ENCODE measurements at places on chromosomes 2 and 18. TPM values are rescaled to one million over a fixed set of nuclear protein-coding genes. Genes with fewer than 3 reads are reported as not detected.

- H3K27ac ChIP-seq = no peak overlapping the region
- H3K4me3 ChIP-seq = no peak overlapping the region
- DNase-seq = no peak
- no peaks in the 10 kb centered on the region for H3K36me3 ChIP-seq
- H3K27me3 ChIP-seq = no peaks in the 10 kb centered on the region
Measured at GRCh38 chr2:110815938-110816337, 83.6 kb downstream of the ACOXL start.

DNA sequence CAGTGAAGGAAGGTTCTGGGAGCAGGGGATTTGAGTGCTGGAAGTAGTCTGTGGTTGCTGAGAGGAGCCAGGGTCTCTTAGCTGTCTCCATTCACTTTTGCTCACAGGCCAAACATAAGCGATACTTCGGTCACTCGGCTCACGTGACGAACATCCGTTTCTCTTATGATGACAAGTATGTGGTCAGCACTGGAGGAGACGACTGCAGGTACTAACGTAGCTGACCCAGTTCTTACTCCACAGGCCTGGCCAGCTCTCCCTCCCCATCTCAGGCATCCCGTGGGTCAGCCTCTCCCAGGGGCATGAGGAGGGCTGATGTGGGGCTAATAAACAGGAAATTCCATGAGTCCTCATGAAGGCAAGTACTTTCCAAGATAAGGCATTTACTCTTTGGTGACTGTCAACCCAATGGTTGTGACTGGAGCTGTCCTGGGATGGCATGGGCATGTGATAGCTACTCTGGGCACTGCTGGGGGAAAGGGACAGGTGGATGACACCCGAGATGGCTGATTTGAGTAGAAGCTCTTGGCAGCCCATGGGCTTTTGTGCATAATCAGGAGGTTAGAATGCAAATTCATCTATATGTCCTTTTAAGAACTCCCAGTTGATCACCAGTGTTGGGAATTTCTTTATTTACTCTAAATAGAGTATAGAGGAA lies 81.6 kb downstream of the RTN4 start:
- H3K27me3 ChIP-seq = no peaks in the 10 kb centered on the region
- H3K27ac ChIP-seq = no peak overlapping the region
- peaks cover 15% of the 10 kb centered on the region for H3K4me1 ChIP-seq
- DNase-seq = no peak
- H3K36me3 ChIP-seq = peaks cover 35% of the 10 kb centered on the region

BCL11A gene
- 9.7 TPM for total RNA-seq

GRCh38 chr2:165647409-165647808 lies 146.6 kb downstream of the GALNT3 start:
- H3K36me3 ChIP-seq = no peaks in the 10 kb centered on the region
- no peak for DNase-seq
- H3K27me3 ChIP-seq = no peaks in the 10 kb centered on the region
- H3K4me3 ChIP-seq = no peak overlapping the region
- no peaks in the 10 kb centered on the region for H3K4me1 ChIP-seq
- H3K27ac ChIP-seq = no peak overlapping the region

KYNU gene
- 30.6 TPM for total RNA-seq

DNA sequence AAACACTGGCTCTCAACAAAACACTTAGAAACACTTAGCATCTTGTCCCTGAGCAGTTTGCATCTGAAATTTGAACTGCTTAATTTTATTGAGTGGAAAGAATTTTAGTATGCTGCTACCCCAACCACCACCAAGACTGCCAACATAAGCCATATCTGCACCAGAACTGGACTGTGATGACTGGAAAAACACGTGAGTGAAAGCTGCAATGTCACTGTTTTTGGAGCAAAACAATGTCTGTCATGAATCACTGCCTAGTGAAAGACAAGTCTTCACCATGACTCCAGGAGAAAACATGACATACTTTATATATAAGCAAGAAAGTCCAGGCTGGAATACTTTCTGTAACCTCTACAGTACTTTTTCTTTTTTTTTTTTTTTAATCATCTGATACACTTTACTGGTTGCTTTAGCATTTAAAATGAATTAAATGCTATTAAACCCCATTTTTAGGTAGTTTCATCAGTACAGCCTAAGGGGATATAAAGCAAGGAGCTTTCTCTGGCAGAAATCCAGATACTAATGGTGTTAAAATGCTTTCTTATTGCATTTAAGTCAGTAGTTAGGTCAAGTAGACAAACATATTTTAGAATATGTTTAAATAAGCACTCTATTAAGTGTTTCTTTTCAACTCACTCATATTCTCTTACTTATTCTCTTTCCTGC lies 2129.4 kb upstream of the PIK3C3 start:
- H3K4me3 ChIP-seq = no peak overlapping the region
- no peaks in the 10 kb centered on the region for H3K4me1 ChIP-seq
- H3K36me3 ChIP-seq = no peaks in the 10 kb centered on the region

DNA sequence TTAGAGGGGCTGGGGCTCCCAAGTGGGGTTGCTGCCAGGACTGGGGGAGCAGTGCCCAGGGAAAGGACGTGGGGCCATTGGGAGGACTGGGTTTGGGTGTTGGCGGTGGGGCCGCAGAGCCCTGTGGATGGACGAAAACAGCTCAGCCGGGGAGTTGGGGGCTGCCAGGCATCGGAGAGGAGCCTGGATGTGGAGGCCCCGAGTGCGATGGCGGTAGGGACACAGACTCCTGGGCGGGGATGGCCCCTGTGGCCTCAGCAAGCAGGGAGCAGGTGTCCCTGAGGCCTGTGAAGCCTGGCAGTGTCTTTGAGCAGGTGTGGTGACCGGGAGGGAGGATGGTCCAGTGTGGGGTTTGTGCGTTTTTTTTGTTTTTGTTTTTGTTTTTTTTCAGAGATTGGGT lies 13.3 kb downstream of the CTDP1 start:
- no peak overlapping the region for H3K27ac ChIP-seq
- no peaks in the 10 kb centered on the region for H3K27me3 ChIP-seq
- H3K4me1 ChIP-seq = no peaks in the 10 kb centered on the region
- H3K36me3 ChIP-seq = peaks cover 29% of the 10 kb centered on the region
- DNase-seq = no peak

ARHGAP28 gene
- total RNA-seq = 13.1 TPM

DNA sequence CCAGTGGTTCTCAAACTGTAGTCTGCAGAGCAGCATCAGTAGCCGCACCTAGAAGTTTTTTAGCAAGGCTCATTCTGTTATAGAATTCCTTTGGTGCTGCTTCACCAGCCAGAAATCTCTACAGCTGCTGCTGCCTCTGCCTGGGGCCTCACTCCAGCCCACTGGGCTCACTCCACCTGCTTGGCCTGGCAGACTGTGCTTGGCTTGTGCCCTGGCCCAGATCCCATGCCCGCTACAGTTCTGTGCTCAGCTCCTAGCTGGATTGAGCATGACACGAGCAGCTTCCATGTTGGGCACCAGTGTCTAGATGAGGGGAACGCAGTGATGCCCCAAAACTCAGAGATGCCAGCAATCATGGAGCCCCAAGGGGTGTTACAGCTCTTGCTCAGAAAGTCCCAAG lies 22.6 kb downstream of the MAPK4 start:
- H3K4me1 ChIP-seq = no peaks in the 10 kb centered on the region
- H3K27me3 ChIP-seq = no peaks in the 10 kb centered on the region
- H3K27ac ChIP-seq = no peak overlapping the region
- H3K36me3 ChIP-seq = no peaks in the 10 kb centered on the region
- DNase-seq = no peak

GRCh38 chr2:136024616-136025015 lies 39.2 kb upstream of the DARS1 start:
- no peak overlapping the region for H3K4me3 ChIP-seq
- no peaks in the 10 kb centered on the region for H3K27me3 ChIP-seq
- peaks cover 29% of the 10 kb centered on the region for H3K4me1 ChIP-seq
- H3K27ac ChIP-seq = no peak overlapping the region
- no peak for DNase-seq

GRCh38 chr2:109510136-109511028 lies 103.4 kb downstream of the SEPTIN10 start:
- H3K27ac ChIP-seq = no peak overlapping the region
- H3K36me3 ChIP-seq = no peaks in the 10 kb centered on the region
- no peak overlapping the region for H3K4me3 ChIP-seq
- peaks cover 10% of the 10 kb centered on the region for H3K4me1 ChIP-seq
- peak; percentile 77 for DNase-seq

CHRND gene
- not detected for total RNA-seq

TM4SF20 gene
- not detected for total RNA-seq

- no peaks in the 10 kb centered on the region for H3K36me3 ChIP-seq
- DNase-seq = no peak
- H3K27me3 ChIP-seq = no peaks in the 10 kb centered on the region
- no peak overlapping the region for H3K27ac ChIP-seq
- H3K4me1 ChIP-seq = no peaks in the 10 kb centered on the region
- H3K4me3 ChIP-seq = no peak overlapping the region
Measured at GRCh38 chr2:172790404-172790803, 54.8 kb downstream of the RAPGEF4 start.

TTR gene
- total RNA-seq = not detected

EMX1 gene
- total RNA-seq = not detected

DNA sequence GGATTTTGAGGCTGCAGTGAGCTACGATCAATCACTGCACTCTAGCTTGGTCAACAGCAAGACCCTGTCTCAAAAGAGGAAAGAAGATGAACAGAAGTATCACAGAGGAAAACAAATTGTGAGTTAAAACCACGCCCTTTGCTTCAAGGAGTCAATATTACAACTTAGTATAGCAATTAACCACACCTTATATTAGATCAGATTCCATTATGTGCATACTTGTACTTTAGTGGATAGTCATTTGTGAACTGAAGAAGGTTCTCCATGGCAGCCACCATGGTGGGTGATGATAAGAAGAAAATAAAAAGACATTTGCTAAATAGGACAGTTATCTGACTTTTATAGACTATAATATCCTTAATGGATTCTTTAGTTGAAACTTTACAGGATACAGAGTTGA lies 72.3 kb upstream of the EFEMP1 start:
- H3K4me1 ChIP-seq = no peaks in the 10 kb centered on the region
- no peaks in the 10 kb centered on the region for H3K36me3 ChIP-seq
- no peak overlapping the region for H3K27ac ChIP-seq

FER1L5 gene
- 0.44 TPM for total RNA-seq

GRCh38 chr2:24083567-24084385 lies 858 bp downstream of the TP53I3 start:
- peak overlapping the region; percentile 90 for H3K27ac ChIP-seq
- peaks cover 56% of the 10 kb centered on the region for H3K36me3 ChIP-seq
- H3K4me3 ChIP-seq = peak overlapping the region; percentile 65
- H3K27me3 ChIP-seq = no peaks in the 10 kb centered on the region
- peaks cover 38% of the 10 kb centered on the region for H3K4me1 ChIP-seq

- H3K36me3 ChIP-seq = peaks cover 55% of the 10 kb centered on the region
- no peaks in the 10 kb centered on the region for H3K27me3 ChIP-seq
- H3K4me3 ChIP-seq = no peak overlapping the region
- no peak overlapping the region for H3K27ac ChIP-seq
Measured at GRCh38 chr2:241065355-241065803, 36.7 kb downstream of the MTERF4 start.

DNA sequence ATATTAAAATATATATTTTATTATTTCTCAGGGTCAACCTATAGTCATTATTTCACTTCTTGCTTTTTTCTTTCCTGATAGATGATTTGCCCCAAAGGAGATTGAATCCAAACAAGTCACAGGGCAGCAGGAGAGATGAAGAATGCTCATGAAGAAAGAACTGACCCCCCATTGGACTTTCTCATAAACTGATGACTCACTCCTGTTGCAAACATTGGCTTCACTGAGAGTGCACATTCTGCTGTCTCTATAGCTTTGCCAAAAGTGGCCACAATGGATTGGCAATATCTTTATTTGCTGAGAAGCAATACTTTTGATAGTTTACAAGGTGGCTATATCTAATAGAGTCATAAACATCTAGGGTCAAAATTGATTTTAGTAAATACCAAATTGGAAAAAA lies 55.9 kb upstream of the ZNF385B start:
- H3K27ac ChIP-seq = no peak overlapping the region
- no peak overlapping the region for H3K4me3 ChIP-seq
- no peaks in the 10 kb centered on the region for H3K36me3 ChIP-seq
- no peak for DNase-seq
- H3K4me1 ChIP-seq = no peaks in the 10 kb centered on the region
- no peaks in the 10 kb centered on the region for H3K27me3 ChIP-seq

DNA sequence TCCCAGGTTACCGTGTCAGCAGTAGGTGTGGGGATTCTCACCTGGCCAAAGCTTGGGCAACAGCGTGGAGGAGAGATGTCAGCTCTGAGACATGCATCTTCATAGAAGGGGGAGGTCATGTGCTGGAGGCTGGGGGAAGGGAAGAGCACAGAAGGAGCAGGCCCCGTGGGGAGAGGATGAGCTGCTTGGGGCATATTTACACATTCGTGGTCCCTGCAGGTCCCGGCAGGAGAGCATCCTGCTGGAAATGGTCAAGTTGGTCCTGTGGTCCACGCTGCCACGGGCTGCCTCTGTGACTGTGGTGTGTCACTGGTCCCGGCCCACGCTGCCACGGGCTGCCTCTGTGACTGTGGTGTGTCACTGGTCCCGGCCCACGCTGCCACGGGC lies 195.1 kb upstream of the TWIST2 start:
- no peaks in the 10 kb centered on the region for H3K4me1 ChIP-seq
- H3K4me3 ChIP-seq = no peak overlapping the region
- no peak overlapping the region for H3K27ac ChIP-seq
- DNase-seq = no peak
- no peaks in the 10 kb centered on the region for H3K27me3 ChIP-seq

DNA sequence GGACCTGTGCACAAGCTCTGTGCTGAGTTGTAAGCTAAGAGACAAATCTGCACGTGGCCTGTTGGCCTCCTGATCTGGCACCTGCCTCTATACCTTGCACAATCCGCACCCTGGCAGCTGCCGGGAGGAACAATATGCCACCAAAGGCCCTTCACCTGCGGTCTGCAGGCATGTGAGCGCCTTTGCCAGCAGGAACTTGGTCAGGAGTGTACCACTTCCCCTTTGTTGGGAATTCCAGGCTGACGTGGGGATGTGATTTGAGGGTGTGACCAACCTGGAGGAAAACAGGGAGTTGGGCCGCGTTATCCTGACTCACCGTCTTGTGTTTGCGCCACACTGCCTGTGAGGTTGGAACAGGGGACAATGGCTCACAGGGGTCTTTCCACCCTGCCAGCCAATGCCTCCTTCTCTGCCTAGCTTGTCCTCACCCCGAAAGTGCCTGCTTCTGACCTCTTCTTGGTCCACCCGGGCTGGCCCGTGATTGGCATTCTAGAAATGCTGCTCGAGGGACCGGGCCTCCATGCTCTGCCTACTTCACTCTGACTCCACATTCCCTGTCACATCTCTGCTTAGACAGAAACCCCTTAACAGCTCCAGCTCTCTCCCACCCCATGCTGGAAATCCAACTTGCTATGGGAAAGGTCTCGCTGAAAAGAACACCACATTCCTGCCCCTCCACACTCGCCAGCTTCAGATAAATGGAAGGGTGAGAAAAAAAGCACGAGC lies 67.1 kb upstream of the MAP4K4 start:
- peak; percentile 76 for DNase-seq
- H3K4me3 ChIP-seq = no peak overlapping the region
- H3K36me3 ChIP-seq = no peaks in the 10 kb centered on the region
- no peaks in the 10 kb centered on the region for H3K27me3 ChIP-seq
- no peaks in the 10 kb centered on the region for H3K4me1 ChIP-seq

NETO1 gene
- not detected for total RNA-seq

CNRIP1 gene
- total RNA-seq = 20.8 TPM

WDR12 gene
- 21.2 TPM for total RNA-seq

CRYBA2 gene
- not detected for total RNA-seq

Data from lower lobe of right lung (tissue), 2 donors.